T-helper 9 cell (primary cell): ENCODE measurements at places on chromosomes 3 and 15.

DNA sequence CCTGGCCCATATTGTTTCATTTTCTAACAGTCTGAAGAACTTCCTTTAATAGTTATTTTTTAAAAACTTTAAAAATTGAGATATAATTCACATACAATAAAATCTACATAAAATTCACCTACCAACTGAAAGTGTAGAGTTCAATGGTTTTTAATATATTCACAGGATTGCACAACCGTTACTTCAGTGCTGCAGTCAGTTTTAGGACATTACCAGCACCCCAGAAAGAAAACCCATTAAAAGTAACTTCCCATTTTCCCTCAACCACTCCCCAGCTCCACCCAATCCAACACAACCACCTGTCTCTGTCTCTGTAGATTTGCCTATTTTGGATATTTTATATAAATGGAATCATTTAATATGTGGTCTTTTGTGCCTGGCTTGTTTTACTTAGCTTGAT lies 29.6 kb downstream of the MGA start:
- DNase-seq = no peak

DNA sequence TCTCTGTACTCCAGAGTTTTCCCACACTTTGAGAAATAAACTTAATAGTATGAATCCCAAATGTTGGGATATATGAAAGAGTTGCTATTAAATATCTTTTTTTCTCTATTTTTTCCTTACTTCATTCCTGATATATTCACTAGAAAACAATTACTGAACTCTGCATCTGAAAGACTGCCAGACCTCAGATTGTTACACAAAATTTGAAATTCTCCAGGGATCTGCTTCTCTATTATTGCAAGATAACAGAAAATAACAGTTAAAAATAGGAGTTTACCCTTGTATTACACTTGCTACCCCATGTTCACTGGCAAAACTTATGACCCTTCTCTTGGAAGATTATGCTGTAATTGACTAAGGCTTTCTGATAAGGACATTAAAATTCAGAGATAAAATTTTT lies 11.7 kb upstream of the P3H2 start:
- no peak for DNase-seq

GRCh38 chr3:175342196-175342595 lies 483.1 kb downstream of the NAALADL2 start:
- DNase-seq = no peak

DNA sequence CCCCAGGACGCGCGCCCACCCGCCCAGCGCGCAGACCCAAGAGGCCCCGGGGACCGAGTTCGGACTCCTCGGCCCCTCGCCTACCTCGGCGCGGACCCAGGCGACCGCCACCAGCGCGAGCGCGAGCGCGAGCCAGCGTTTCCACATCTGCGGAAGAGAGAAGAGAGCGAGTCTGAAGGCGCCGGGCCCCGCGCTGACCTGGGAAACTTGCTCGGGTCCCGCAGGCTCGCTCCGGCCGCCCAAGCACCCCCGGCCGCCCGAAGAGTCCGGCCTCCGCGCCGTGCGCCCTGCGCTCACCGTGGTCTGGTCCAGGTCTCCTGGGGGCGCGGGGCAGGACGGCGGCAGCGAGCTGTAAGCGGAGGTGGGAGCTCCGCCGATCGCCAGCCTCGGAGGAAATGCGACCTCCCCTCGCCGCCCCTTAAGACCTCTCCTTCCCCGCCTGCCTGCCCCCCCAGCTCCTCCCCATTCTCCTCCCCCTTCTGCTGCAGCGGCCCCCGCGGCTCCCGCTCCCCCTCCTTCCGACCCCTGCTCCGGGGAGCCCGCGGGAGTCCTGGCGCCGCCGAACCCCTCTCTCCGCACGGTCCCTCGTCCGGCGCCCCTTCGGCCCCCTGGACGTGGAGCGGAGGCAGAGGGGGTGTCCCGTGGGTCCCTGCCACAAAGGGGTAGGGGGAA lies at the start of gene FSTL1:
Gene FSTL1 (minus strand): TSS at position 393 of the 672 bp plus-strand sequence. CDS start 246 bp downstream, at position 147.
- DNase-seq = no peak

GRCh38 chr3:73453666-73454065 lies 171.1 kb downstream of the PDZRN3 start:
- no peak for DNase-seq
